ENCODE measurements at places on chromosomes 13 and 19.

DNA sequence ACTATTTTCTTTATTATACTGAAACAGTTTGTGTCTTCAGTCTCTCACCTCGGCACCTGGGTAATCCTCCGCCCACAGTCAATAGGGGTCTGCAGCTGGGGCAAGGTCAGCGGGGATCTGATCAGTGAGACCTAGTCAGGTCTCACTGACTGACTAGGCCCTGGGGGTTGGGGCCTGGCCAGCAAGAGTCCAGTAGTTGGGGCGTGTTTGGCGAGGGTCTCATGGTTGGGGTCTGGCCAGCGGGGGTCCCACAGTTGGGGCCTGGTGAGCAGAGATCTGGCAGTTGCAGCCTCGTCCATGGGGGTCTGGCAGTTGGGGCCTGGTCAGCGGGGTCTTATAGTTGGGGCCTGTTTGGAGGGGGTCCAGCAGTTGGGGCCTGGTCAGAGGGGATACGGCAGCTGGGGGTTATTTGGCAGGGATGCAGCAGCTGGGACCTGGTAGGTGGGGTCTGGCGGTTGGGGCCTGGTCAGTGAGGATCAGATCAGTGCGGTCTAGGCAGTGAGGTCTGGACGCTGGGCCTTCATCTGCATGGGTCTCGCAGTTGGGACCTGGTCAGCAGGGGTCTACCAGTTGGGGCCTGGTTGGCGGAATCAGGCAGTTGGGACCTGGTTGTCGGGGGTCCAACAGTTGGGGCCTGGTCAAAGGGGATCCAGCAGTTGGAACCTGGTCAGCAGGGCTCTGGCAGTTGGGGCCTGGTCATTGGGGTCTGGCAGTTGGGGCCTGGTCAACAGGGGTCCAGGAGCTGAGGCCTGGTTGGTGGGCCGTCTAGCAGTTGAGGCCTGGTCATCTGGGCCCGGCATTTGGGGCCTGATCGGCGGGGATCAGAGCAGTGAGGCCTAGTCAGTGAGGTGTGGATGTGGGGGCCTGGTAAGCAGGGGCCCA lies 61.1 kb upstream of the TPM4 start:
- DNase-seq: no peak

GRCh38 chr13:107960301-107960700 lies 255.0 kb downstream of the LIG4 start:
- DNase-seq: no peak

DNA sequence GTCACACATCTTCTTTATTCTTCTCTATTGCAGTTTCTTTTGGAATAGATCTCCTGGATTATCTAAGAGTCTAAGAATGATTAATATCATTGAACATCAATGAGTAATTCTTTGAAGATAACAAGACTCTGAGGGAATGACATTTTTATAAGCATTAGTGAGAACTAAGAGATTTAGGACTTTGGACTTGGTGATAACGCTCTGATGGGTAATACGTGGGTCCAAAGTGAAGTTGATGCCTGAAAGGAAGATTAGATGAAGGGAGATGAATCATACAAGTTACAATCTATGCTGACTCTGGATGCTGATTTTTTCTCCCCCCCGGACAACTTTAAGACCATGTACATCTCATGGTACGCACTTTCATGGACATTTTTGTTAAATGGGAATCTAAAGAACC lies 364.5 kb downstream of the GPC5 start:
- DNase-seq: no peak

GRCh38 chr13:99341969-99342722 lies 34.9 kb upstream of the GPR183 start:
- no peak for DNase-seq

DNA sequence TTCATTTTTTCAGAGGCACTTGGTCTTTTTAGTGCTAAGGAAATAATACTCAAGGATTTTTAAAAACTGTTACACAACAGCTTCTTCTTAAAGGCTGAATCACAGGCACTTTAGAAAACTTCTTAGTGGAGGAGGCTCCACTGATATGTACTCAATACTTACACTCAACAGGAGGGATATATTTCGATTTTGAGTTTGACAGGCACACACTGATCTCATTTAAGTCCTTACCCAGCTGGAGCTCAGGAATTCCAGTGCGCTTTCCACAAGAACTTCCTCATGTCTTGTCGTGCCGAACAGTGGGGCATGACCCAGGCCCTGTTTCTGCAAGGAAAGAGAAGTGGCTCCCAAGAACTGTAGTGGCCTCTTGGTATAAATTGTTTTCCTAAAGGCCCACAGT lies 103.8 kb downstream of the RGCC start:
- DNase-seq: no peak

- DNase-seq: no peak
Observed at GRCh38 chr19:14795078-14795721, 16.8 kb upstream of the ADGRE2 start.

DNA sequence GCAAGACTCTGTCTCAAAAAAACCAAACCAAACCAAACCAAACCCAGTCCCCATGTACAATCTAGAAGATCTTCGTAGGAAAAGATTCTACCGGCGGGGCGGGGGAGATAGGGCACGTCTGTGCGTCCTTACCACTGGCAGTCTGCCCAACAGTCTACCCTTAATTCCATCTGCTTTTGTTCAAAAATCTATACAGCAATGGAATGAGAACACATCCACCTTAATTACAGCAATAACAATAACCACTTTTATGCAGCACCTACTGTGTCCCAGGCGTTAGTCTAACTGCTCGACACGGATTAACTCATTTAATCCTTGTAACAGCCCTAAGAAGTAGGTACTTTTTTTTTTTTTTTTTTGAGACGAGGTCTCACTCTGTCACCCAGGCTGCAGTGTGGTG lies 2.5 kb upstream of the ATF5 start:
- no peak for DNase-seq

GRCh38 chr13:46468570-46469463 lies 81.8 kb upstream of the RUBCNL start:
- DNase-seq: no peak

DNA sequence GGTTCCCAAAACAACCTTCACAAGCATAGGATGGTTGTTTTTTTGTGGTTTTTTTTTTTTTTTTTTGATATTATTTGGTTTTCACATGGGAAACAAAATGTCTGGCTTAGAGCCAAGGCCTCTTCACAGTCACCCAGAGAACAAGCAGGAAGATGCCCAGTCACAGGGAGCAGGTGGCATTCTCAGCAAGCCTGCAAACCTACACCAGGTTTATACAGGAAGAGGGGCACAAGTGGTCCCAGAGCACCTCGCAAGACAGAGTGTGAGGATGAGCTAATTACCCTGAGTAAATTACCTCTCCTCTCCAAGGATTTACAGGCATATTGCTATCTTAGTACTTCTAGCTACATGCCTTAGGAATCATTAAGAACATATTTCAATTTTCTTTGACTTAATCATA lies 1375.6 kb downstream of the EFNB2 start:
- no peak for DNase-seq

DNA sequence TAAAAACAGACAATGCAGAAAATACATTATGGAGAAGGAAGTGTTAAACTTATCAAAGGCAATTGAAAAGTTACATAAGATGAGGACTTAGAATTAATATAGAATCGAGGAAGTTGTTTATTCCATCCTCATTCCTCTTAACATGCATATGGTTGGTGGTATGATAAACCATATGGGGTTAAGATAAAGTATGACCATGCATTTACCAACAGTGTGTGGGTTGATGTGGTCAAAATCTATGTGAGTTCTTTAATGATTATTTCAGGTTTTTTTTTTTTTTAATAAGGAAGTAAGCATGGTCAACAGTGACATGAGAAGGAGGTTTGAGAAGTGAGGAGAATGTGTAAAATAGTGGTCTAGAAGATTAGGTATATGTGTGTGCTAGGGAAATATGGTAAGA lies 94.5 kb downstream of the TDRD3 start:
- no peak for DNase-seq

DNA sequence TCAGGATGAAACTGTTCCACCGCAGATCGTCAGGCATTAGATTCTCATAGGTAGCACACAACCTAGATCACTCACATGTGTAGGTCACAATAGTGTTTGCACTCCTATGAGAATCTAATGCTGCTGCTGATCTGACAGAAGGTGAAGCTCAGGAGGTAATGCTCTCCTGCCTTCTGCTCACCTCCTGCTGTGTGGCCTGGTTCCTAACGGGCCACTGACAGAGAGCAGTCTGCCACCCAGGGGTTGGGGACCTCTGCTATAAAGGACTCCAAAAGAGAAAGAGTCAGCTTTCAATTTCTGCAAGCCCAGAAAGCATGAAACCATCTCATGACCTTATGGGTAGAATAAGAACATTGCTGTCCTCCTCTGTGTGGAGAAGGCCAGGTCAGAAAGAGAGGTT lies 43.5 kb upstream of the PCCA start:
- no peak for DNase-seq

- DNase-seq: no peak
Observed at GRCh38 chr19:19111967-19112580, 26.2 kb downstream of the TMEM161A start.

DNA sequence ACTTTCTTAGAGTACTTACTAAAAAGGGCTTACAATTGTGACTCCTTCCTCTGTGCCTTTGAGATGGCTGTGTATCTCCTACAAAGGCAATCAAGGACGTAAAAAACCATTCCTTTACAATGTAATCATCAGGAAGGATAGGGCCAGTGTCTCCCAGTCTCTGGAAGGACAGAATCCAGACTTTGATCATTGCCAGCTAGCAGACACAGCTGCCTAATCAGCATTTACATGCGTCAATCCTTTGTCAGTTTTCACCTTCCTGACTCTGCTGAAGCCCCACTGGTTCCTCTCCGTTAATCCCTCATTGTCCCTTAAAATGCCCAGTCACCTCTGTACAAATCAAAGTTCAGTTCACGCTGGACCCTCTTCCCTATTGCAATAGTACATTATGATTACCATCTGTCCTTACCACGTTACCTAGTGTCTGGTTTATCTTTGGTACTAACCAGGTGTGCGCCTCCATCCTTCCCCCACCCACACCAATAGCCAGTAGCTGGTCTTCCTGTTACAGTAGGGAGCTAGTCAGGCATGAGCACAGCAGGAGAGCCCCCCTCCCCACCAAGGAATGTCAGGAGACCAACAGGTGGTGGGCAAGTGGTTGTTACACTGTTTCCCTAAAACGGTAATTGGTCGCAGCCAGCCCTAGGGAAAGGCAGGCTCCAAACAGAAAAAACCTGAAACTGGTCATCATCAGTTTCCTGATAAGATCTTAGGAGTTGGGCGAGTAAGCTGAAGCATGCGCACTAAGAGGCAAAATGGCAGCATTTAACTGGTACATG lies 49.7 kb downstream of the TGDS start:
- DNase-seq: no peak

DNA sequence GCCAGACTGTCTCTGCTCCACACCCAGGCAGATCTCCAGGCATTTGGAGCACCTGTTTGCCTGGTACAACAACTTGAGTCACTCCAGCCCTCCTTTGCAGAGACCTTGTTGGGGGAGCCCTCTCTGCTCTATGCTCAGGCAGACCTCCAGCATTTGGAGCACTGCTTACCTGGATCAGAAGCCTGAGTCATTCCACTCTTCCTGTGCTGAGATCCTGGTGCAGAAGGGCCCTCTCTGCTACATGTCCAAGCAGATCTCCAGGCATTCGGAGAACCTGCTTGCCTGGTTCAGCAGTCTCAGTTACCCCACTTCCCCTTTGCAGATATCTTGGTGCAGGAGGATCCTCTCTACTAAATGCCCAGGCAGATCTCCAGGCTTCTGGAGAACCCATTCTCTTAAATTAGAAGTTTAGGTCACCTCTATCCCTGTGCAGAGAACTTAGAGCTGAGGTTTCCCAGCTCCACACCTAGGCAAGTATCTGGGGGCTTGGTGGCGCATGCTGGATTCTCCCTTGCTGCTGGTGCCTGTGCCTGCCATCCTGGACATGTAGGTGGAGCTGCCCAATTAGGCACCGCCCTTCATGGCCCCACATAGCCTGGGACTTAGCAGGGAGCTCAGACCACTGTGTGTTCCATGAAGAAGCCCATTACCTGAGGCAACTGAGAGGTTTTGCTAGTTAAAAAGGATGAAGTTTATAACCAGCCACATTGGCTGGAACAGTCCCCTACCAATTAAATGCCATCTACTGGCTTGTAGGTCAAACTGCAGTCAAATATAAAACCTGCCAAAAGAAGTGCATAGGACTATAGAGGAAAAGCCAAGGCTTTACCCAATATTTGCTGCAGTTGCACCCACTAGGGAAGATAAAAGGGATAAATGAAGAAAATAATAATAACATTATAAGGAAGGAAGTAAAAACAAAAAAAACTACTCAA lies 97.6 kb upstream of the SLITRK6 start:
- no peak for DNase-seq

- peak; percentile 44 for DNase-seq
Observed at GRCh38 chr13:32650705-32651311, 64.6 kb downstream of the PDS5B start.

- DNase-seq: no peak
Observed at GRCh38 chr13:66138172-66138811, 1091.8 kb downstream of the PCDH9 start.

- no peak for DNase-seq
Observed at GRCh38 chr13:30235216-30235615, 72.1 kb downstream of the KATNAL1 start.

- no peak for DNase-seq
Observed at GRCh38 chr19:38133319-38133718, 90.7 kb downstream of the DPF1 start.

- no peak for DNase-seq
Observed at GRCh38 chr13:41851351-41851750, 109.6 kb downstream of the VWA8 start.

All from activated CD4-positive, alpha-beta T cell treated with anti-CD3 and anti-CD28 coated beads, Interleukin-2, amount 50 U/mL, for 4 hours (primary cell).